ENCODE measurements at places on chromosomes 11 and 22.
A peak's percentile ranks its signal among the peaks of the same experiment; 100 is the strongest.

DNA sequence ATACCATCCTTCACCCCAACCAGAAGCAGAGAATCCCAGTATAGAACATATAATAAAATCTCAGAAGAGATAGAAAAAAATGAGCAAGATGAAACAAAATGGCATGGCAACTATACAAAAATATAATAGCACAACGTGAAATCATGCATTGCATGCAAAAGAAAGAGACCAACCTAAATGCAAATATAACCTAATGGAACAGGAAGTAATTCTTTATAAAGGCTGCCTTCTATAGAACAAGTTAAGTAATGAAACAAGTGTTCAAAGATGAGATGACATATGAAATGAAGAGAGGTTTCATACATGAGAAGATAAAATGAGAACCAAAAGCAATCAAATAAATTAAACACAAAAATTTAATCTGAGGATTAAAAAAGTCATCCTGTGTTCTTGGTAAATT lies 18.5 kb upstream of the ARHGAP20 start:
- no peak overlapping the region for H3K27ac ChIP-seq
- H3K4me3 ChIP-seq: no peak overlapping the region
- H3K4me1 ChIP-seq: no peaks in the 10 kb centered on the region

DNA sequence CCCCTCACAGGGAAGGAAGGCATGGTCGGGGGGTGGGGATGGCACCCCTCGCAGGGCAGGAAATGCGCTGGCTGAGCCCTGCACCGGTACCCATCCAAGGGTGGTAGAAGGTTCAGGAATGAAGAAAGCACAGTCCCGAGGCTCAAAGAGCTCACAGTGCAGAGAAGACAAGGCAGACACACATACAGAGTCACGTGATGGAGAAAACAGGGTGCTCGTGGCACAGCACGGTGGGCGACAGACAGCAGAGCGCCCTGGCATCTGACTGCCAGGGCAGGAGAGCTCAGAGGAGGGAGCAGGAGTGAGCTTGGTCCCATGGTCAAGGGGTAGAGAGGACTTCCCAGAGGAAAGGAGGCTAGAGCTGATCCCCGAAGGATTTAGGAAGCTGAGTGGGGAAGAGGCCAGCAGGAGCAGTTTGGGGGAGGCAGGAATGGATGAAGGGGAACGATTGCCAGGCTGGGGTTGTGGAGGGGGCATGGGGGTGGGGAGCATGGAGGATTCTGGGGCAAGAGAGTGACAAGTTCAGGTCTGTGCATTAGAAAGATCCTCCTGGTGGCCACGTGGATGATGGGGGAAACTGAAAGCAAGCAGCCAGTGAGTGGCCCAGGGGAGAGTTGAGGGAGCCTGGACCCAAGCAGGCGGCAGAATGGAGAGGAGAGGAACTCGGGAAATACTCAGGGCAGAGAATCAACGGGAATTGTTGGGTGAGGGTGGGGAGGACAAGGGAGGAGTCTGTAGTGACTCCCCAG lies 43.9 kb downstream of the PDE2A start:
- H3K27ac ChIP-seq: no peak overlapping the region
- no peaks in the 10 kb centered on the region for H3K27me3 ChIP-seq
- H3K4me3 ChIP-seq: no peak overlapping the region
- peaks cover 11% of the 10 kb centered on the region for H3K4me1 ChIP-seq

GRCh38 chr22:19385221-19385906 lies 46.2 kb downstream of the HIRA start:
- no peak overlapping the region for H3K4me3 ChIP-seq
- H3K27ac ChIP-seq: no peak overlapping the region
- peaks cover 19% of the 10 kb centered on the region for H3K36me3 ChIP-seq
- H3K27me3 ChIP-seq: no peaks in the 10 kb centered on the region
- DNase-seq: no peak
- no peaks in the 10 kb centered on the region for H3K4me1 ChIP-seq

- DNase-seq: peak; percentile 16
- H3K4me3 ChIP-seq: no peak within 1 kb of the TSS
- no peak within 1 kb of the TSS for H3K27ac ChIP-seq
- H3K4me1 ChIP-seq: no peaks in the 10 kb centered on the region
- no peaks in the 10 kb centered on the region for H3K36me3 ChIP-seq
- no peaks in the 10 kb centered on the region for H3K27me3 ChIP-seq
Measured at GRCh38 chr22:25741692-25742626, at the start of gene MYO18B. MYO18B (plus strand) TSS chr22:25742188; CDS start chr22:25761093, 18,905 bp downstream.

DNA sequence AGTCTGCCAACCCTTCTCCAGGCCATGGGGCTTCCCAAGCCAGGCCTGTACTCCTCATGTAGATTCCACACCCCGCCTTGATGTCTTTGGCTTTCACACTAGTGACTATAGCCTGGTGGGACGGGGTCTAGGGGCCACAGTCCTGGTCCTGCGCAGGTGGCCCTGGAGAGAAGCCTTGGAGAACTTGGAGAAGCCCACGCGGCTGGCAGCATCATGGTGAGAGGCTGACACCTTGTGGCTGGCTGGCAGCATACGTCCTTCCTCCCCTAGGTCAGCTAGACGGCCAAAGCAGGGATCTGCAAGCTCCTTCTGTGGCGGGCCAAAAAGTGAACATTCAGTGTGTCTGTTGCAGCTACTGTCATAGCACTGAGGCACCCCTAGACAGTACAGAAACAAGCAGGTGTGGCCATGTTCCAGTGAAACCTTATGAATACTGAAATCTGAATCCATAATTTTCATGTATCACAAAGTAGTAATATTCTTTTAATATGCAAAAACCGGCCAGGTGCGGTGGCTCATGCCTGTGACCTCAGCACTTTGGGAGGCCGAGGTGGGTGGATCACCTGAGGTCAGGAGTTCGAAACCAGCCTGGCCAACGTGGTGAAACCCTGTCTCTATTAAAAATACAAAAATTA lies 42.0 kb downstream of the FAM83F start:
- H3K4me3 ChIP-seq: no peak overlapping the region
- no peaks in the 10 kb centered on the region for H3K27me3 ChIP-seq
- no peaks in the 10 kb centered on the region for H3K36me3 ChIP-seq
- no peak overlapping the region for H3K27ac ChIP-seq

GRCh38 chr11:78727816-78728215 lies 153.2 kb upstream of the NARS2 start:
- no peaks in the 10 kb centered on the region for H3K4me1 ChIP-seq
- H3K36me3 ChIP-seq: peaks cover 2% of the 10 kb centered on the region
- DNase-seq: no peak
- no peak overlapping the region for H3K27ac ChIP-seq
- H3K4me3 ChIP-seq: no peak overlapping the region

DNA sequence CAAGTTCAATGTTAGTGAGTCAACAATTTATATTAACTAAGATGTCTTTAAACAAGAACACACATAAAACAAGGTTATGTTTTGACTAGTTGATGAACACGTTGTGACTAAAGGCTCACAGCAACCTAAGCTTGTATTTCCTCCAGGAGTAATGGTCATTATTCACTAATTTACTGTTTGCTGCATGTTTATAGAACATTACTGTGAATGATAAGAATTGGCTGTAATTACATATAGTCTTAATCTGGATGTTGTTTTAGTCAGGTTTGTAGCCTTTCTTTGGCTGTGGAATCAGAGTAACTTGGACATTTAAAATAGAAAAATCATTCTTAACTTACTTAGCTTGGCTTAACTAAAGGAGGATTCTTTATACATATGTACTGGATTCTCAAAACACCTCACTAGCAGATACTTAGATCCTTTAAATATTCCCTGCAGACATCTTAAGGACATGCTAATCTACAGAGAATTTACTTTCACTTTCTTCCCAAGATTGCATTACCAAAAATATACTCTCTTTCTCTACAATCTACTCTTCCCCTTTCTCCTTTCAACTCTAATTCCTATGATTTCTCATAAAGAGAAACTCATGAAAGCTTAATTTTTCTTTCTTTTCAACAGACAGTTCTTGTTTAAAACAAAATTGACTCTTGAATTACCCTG lies 319.7 kb upstream of the CTSC start:
- no peak for DNase-seq
- no peak overlapping the region for H3K4me3 ChIP-seq
- H3K27me3 ChIP-seq: no peaks in the 10 kb centered on the region
- H3K36me3 ChIP-seq: no peaks in the 10 kb centered on the region

DNA sequence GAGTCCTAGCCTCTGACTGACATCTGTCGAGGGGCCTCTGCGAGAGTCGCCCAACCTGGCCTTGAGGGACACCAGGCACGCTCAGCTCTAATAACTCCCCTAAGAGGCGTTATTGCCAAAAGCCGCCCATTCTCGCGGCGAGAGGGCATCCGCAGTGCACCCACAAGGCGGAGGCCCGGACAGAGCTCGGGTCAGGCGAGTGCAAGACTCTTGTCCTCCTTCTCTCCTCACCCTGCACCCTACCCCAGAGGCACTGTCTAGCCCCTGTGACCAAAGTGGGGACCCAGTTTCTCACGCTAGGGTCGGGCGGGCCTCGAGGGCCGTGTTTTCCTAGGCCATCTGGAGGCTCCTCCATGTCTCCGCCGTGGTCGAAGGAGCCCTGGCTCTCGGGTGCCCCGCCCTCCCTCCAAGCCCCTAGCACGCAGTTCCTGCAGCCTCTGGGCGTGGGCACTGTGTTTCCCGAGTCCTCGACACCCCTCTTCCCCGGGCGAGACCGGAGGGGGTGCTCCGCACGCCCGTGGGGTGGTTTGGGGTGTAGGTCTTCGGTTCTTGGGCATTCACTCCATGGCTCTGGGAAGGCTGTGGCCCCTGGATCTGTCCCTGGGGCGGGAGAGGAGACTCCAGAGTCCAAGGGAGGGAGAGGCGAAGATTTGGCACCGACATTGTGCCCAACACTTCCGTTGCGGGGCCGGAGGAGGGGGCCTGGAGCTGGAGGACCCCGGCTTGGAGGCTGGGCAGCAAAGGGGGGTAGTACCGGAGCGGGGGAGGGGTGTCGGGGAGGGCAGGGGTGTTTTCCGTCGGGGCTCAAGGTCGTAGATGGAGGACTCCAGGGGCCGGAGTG lies 1.0 kb downstream of the CHRM4 start:
- no peak overlapping the region for H3K4me3 ChIP-seq
- DNase-seq: no peak
- no peak overlapping the region for H3K27ac ChIP-seq
- H3K36me3 ChIP-seq: no peaks in the 10 kb centered on the region
- peaks cover 6% of the 10 kb centered on the region for H3K4me1 ChIP-seq
- peaks cover 16% of the 10 kb centered on the region for H3K27me3 ChIP-seq

DNA sequence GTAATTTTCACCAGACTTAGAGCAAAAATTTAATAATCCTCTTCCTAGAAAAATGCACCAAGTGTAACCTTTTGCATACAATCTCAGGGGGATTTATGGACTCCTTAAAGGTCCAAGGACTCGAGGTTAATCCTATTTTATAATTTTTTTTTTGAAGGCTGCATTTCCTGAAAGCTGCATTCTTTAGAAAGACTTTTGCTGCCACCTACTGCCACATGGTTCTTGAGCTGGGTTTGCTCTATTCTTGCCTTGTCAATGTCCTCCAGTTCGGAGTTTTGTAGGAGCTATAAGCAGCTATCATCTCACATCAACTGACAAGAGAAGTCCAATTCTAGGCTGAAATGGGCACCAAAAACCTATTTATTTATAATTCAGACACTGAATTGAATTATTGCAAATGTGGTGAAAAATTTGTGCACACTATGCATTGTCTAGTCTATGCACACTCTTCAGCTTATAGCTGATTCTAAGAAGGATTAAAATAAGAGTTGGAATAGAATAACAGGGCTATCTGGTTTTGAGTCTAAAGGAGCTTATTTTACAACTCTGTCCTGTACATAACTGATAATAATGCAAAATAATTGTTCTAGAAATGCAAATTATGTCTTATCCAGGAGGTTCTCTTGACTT lies 31.3 kb downstream of the TRAF6 start:
- H3K4me3 ChIP-seq: no peak overlapping the region
- no peaks in the 10 kb centered on the region for H3K4me1 ChIP-seq
- DNase-seq: peak; percentile 64
- H3K27me3 ChIP-seq: no peaks in the 10 kb centered on the region
- no peak overlapping the region for H3K27ac ChIP-seq

DNA sequence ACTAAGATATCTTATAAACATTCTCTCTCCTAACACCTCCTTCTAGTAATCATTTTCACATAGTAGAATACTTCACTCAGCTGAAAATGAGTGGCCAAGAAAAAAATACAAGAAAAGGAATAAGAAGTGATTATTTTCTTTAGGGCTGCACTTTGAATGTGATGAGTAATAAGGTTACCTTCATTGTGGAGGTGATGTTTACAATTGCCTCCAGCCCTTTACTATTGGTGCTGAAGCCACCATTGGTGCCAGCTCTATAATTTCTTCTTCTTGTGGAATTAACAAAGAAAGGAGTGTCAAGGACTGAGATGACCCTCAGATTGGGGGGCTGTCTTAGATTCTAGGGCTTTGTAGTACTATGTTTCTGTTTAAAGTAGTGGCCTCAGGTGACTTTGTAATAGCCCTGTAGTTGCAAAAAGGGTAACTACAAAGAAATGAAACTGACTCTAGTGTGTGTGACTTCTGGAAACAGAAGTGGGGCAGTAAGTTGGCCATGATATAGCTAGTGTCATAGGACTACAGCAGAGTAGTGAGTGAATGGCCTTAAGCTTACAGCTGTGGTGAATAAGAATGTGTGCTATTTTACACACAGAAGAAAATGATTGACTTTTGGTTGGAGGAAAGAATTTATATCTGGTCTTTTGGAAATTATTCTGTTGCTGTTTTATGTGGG lies 287.2 kb downstream of the TMEM135 start:
- DNase-seq: no peak
- no peaks in the 10 kb centered on the region for H3K27me3 ChIP-seq
- no peak overlapping the region for H3K27ac ChIP-seq
- H3K4me3 ChIP-seq: no peak overlapping the region
- H3K4me1 ChIP-seq: no peaks in the 10 kb centered on the region
- no peaks in the 10 kb centered on the region for H3K36me3 ChIP-seq

DNA sequence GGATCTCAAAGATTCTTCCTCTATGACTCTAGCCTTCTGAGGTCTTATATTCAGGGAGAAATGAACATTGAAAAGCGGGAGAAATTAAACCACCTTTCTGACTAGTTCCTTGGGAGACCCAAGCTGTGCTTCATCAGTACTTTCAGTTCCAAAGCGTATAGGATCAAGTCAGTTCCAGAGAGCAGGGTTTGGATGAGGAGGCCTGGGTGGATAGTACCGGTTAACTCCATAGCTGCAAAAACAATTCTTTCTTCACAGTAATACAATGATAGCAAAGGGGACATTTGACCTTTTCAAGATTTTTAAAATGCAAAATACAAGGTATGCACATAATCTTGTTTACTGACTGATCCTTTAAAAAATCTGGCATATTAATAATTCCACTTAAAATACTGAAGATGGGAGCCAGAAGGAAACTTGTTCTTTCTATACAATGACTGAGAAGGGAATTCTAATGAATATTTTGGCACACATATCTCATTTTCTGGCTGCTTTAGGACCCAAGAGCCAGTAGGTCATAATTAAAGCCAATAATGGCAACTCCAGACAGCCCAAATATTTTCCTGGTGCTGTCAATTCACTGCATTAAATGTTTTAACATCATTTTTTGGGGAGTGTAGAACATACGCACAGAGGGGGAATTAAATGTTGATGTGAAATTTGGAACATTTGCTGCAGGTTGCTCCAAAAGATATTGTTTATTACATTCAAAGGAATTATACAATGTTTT lies 16.0 kb downstream of the ADM start:
- H3K4me3 ChIP-seq: no peak overlapping the region
- DNase-seq: no peak
- no peaks in the 10 kb centered on the region for H3K27me3 ChIP-seq

GRCh38 chr11:83172551-83172950 lies 15.6 kb downstream of the PCF11 start:
- DNase-seq: no peak
- H3K4me1 ChIP-seq: no peaks in the 10 kb centered on the region
- no peak overlapping the region for H3K27ac ChIP-seq
- no peak overlapping the region for H3K4me3 ChIP-seq
- H3K27me3 ChIP-seq: no peaks in the 10 kb centered on the region

- DNase-seq: peak; percentile 71
- H3K4me3 ChIP-seq: no peak overlapping the region
- no peaks in the 10 kb centered on the region for H3K36me3 ChIP-seq
Measured at GRCh38 chr11:60305906-60306619, 21.0 kb upstream of the MS4A6E start.
